ENCODE measurements at places on chromosomes 1 and 21.
A peak's percentile ranks its signal among the peaks of the same experiment; 100 is the strongest.

GRCh38 chr1:48039088-48040054 is 42.2 kb upstream of the TRABD2B start:
- no peak for DNase-seq

- no peak for DNase-seq
These were observed 17.2 kb upstream of the AKIRIN1 start for GRCh38 chr1:38973659-38974437.

DNA sequence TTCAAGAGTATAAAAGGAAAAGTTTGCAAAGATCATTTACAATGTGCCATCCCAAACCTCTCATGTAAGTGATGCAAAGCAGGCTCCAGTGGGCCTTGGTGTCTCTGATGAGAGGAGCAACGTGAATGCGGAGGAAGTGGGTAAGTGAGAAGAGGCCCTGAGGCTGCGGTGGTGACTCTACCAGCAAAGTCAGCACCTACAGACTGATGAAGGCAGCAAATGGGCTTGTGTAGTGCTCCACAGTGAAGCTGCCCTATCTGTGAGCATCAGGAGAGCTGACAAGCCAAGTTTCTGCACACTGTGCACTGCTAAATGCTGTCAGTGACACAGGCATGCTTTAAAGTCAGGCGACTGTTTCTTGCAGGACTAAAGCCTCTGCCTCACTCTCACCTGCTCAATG is 15.6 kb upstream of the RAP1A start:
- DNase-seq, result no peak

GRCh38 chr1:232344791-232345399 is 285.0 kb downstream of the SIPA1L2 start:
- no peak for DNase-seq

DNA sequence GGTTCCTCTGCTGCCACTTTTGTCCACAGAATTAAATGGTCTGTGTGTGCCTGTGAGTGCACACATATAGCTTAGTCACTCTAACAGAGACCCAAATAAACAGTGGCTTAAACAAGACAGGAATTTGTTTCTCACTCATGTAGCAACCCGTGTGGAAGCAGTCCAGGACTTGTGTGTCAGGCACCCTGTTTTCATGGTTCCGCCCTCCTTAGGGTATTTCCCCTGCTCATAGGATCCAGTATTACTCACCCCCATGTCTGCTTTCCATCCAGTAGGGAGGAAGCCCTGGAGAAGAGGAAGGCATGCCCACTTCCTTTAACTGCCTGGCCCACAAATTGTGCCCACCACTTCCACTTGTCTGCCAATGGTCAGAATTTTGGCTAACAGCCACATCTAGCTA is 41.3 kb upstream of the TACSTD2 start:
- DNase-seq, result peak; percentile 50

- no peak for DNase-seq
These were observed 456.1 kb upstream of the RGS18 start for GRCh38 chr1:191702124-191702523.

GRCh38 chr1:241976229-241976628 is 18.7 kb downstream of the BECN2 start:
- DNase-seq, result no peak

DNA sequence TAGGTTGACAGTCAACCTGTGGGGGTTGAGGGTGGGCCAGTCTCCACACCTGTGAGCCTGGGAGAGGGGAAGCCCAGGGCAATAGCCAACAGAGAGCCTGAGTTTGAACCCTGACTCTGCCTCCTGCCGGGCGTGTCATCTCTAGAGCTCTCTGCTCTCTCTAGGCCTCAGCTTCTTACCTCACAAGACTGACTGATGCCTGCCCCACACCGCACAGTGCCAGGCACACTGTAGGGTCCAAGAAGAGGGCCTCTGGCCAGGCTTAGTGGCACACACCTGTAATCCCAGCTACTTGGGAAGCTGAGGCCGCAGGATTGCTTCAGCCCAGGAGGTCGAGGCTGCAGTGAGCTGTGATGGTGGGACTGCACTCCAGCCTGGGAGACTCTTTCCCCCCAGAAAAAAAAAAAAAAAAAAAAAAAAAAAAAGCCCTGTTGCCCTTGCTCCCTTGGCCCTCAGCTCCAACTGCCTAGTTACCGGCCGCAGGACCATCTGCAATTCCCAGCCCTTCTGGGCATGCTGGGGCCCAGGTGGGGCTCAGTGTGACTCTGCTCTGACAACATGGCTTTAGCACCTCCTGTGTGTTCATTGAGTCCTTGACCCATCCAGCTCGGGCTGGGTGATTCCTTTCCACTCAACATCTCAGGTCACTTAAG is 25.1 kb downstream of the GRHL3 start:
- DNase-seq, result no peak

GRCh38 chr1:186841599-186841998 is 12.8 kb downstream of the PLA2G4A start:
- DNase-seq, result no peak

All from GOT3 (cell line).